ENCODE measurements at places on chromosomes 7 and 10.
A peak's percentile ranks its signal among the peaks of the same experiment; 100 is the strongest.

- no peak for DNase-seq
These were observed at the start of gene CYP3A5 for GRCh38 chr7:99679400-99680191. TSS of gene CYP3A5 (minus strand) at chr7:99679996. CDS start at chr7:99679896, 100 bp downstream.

GRCh38 chr10:69890065-69890847 lies 88.5 kb downstream of the COL13A1 start:
- no peak for DNase-seq

- DNase-seq, result no peak
These were observed 3.0 kb upstream of the EPHB6 start for GRCh38 chr7:142851919-142852318.

- DNase-seq, result no peak
These were observed 32.4 kb downstream of the ANXA11 start for GRCh38 chr10:80172896-80173295.

DNA sequence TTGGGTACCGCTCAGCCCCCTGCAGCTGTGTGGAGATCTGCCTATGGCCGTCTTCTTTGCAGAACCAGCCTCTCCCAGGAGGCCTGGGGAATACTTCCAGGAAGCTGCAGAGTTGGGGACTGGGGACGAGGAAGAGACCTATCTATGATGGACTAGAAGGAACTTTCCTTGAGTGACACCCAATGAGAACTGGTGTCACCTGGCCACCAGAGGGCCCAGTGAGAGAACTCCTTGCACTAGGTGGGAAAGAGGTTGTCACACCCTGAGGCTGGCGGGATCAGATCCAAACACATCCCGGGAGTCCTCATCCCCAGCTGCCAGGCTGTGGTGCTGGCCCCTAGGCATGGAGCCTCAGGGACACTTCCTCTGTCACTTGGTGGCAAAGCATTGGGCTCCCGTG lies 4.9 kb upstream of the GRID2IP start:
- no peak for DNase-seq

DNA sequence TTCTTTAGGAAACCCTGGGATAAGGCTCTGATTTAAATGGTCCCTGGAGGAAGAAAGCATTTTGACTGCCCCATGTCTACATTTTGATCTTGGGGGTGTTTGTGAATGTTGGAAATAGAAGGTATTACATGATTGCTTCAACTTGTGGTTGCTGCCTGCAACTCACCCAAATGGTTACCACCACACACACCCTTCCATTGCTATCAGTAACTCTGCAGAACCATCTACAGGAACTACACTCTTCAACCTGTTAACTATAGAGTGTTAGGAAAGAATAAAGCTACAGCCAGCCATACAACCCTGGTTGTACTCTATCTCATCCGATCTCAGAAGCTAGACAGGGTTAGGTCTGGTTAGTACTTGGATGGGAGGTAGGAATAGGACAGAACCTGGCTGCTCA lies 71.2 kb downstream of the APBB1IP start:
- no peak for DNase-seq

DNA sequence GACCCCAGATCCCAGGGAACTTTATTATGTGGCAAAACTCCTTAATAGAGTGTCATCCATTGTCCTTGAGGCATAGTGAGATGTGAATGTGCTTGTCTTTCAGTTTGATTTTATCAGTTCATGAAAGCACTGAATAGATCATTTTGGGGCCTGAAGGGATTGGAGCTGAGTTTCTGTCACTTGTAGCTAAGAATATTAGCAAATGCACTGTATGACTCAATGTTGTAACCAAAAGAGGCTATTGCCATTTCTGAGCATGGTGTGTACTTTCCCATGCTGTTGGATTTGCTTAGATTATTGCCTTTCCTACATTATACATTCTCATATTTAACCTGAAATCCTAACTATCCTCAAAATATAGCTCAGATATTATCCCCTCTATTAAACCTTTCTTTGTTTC lies 130.4 kb downstream of the PRKG1 start:
- no peak for DNase-seq

GRCh38 chr7:137790828-137791227 lies 55.9 kb downstream of the DGKI start:
- no peak for DNase-seq

- DNase-seq, result no peak
These were observed 57.8 kb downstream of the HHEX start for GRCh38 chr10:92747600-92747999.

DNA sequence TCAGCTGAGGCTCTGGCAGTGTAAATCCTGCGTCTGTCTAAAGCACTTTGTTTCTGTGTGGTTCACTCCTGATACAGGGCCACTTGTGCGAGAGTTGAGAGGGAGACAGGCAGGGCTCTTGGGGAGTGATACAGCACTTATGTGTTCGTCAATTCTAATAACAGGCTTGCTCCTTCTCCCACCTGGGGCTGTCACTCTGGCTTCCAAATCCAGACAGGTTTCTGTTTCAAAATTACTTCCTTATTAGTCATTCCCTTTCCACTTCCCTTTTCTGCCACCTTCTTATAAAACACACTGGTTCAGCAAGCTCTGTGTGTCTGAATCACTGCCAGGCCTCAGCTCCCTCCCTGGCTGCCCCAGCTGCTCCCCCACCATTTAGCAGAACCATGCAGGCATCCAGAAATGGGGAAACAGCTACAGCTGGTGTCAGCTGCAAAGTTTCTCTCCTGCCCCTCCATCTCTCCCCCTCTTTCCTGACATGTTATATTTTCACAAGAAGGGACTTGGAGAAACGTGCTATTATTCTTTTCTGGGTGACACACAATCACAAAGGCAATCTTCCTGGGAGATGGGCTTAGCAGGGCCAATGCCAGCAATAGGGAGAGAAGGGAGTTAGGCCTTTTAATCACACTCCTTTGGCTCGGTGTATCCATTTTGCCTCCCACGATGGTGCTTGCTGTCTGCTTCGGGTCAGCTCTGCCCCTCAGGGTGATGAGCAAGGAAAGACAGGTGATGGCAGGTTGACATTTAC lies 58.4 kb upstream of the ZNRF2 start:
- peak; percentile 54 for DNase-seq

GRCh38 chr7:25037325-25037724 lies 57.3 kb upstream of the OSBPL3 start:
- DNase-seq, result no peak

DNA sequence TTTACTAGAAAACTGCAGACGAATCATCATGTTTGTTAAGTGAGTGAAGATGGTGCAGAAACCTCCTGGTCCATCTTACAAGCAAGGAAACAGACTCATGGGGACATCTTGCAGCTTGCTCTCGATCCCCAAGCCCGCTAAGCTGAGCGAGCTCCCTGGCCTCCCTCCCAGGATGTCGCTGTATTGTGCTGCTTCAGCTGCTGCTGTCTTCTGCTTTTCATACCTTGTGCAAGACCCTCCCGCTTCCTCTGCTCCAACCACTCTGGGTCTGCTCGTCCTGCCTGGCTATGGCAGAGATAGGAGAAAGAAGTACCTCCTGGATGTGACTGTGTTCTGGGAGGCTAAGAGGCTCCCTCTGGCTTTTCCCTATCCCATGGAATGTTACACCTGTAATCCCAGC lies 285.2 kb upstream of the FZD8 start:
- DNase-seq, result no peak

- no peak for DNase-seq
These were observed 91.1 kb downstream of the GPR37 start for GRCh38 chr7:124674451-124674850.

DNA sequence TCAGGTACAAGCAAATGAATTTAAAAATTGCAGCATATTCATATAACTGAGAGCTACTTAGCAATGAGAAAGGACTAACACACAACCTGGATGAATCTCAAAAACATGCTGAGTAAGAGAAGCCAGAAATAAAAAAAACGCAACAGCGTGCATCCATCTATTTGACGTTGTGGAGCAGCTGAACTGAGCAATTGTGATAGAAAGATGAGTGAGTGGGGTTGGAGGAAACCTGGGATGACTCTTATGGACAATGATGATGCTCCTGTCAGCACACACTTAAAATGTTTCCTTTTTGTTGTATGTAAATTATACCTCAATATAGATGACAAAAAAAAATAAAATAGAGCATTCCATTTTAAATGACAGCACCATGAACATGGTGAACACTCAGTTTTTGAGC lies 36.0 kb upstream of the AKR1E2 start:
- no peak for DNase-seq

GRCh38 chr10:69486922-69487730 lies 35.9 kb downstream of the TSPAN15 start:
- no peak for DNase-seq

- DNase-seq, result no peak
These were observed 396.8 kb upstream of the SHH start for GRCh38 chr7:156209087-156209486.

DNA sequence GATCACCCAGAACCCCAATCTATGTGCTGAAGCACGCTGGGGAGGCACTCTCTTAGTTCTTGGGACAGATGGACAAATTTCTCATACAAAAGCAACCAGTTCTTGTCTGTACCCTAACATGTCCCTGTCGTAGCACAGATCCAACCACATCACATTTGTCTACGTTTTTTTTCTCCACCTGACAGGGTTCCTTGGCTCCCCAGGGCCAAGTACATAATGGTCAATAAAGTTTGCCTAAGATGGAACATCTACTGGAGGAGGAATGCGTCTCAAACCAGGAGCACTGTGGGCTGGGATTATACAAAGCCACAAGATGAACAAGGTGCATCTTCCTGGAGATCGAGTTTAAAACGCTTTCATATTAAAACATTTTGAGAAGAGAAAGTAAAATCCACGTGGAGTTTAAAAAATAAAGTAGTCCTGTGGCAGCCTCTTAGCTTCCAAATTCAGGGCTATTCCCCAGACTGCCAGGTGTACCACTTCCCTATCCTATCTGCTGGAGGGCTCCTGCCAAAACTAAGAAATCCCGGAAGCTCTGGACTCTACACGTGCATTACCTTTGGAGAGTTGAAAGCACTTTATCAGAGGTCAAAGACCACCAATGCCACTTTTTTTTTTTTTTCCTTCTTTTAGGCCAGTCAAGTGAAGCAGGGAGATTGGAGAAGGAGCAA lies 1.4 kb downstream of the TMEM243 start:
- DNase-seq, result no peak

DNA sequence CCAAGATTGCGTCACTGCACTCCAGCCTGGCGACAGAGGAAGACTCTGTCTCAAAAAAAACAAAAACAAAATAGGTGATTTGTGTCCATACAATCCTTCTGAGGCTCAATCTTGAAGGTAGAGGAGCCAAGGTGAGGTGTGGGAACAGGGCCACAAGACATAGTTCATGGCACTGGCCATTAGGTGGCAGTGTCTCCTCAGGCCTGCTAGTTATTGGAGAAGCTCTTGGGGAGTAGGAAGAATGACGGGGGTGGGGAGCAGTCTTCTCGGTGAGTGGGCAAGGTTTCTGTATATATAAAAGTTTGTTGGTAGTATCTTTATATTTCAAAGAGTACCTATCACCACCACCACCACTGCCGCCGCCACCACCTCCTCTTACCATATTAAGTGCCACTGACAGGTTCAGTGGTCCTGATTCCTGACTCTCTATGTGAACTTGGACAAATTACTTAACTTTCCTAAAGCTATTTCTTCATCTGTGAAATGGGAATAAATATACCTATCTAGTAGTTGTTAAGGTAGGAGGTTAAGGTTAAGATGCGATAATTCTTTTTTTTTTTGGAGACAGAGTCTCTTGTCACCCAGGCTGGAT lies 24.0 kb downstream of the CCSER2 start:
- peak; percentile 74 for DNase-seq

DNA sequence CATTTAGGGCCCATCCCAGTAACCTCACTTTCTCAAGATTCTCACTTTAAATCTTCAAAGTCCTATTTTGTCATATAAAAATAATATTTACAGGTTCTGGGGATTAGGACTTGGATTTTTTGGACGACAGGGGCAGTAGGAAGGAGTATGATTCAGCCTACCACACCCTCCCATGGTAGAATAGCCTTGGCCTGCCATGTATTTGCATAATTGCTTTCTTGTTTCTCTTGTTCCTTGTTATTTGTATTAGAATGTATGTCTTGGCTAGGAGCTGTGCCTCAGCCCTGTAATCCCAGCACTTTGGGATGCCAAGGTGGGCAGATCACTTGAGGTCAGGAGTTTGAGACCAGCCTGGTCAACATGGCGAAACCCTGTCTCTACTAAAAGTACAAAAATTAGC lies 92.5 kb downstream of the ELAPOR2 start:
- DNase-seq, result no peak

DNA sequence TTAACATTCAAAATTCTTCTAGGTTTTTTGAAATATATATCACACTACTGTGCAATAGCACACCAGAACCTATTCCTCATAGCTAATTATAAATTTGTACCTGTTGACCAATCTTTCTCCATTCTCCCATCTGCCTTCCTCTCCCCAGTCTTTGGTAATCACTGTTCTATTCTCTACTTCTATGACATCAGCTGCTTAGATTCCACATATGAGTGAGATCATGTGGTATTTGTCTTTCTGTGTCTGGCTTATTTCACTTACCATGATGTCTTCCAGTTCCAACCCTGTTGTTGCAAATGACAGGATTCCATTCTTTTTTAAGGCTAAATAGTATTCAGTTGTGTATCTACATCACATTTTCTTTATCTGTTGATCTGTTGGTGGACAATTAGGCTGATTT lies 54.4 kb upstream of the CCDC6 start:
- no peak for DNase-seq

- DNase-seq, result no peak
These were observed 56.1 kb downstream of the ATAD1 start for GRCh38 chr10:87761892-87762291.

GRCh38 chr10:91642831-91643692 lies 10.2 kb upstream of the PPP1R3C start:
- no peak for DNase-seq

DNA sequence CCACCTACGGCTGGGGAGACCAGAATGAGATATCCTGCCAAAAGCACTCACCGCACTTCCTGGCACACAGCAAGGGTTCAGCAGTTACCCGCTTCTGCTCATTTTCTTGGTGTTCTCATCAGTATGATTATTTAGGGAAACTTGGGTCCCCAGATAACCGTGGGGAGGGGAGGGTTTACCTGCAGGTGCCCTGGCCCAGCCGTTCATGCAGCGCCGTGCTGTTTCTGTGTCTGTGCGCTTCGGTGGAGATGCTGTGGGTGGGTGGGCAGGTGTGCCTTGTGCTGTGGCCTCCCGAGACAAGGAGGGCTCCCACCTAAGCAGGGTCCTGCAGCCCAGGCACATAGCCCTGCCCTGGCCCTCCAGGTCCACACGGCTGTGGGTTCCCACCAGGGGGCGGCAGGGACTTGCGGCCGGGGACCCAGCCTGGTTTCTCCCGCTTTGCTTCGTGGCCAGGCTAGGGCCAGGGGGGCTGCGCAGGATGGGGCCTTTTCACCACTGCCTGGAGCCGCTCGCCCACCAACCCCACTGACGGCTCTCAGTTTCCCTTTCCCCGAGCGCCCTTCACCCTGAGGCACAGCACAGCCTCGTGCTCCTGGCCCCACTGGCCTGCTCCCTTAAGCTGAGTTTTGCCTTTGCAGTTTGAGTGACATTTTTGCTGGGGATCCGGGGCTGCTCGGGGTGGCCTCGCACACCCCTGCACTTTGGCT lies 78.5 kb downstream of the LHPP start:
- peak; percentile 75 for DNase-seq

GRCh38 chr7:143811-144453 lies 48.4 kb upstream of the FAM20C start:
- DNase-seq, result no peak

DNA sequence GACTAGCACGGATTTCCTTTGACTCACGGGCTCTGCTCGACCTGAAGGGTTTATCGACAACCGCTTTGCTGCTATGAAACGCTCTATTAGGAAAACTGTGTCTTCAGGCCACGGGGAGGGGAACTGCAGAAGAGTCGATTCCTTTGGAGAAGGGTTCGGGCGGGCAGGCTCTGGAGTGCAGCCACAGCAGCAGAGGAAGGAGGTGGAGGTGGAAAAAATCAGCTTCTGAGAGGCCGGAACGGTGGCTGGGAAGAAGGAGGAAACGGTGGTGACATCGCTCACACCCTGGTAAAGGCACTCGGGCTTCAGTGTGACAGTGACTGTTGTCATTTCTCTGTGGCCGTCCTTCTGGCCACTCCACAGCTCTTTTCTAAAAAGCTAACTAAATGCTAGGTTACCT lies 64.6 kb upstream of the MGMT start:
- no peak for DNase-seq

Measured in testis (tissue), 5 donors.